ENCODE measurements at places on chromosomes 2 and 18.

- no peak for DNase-seq
These were observed 70.2 kb upstream of the EMILIN2 start for GRCh38 chr18:2776601-2777000.

DNA sequence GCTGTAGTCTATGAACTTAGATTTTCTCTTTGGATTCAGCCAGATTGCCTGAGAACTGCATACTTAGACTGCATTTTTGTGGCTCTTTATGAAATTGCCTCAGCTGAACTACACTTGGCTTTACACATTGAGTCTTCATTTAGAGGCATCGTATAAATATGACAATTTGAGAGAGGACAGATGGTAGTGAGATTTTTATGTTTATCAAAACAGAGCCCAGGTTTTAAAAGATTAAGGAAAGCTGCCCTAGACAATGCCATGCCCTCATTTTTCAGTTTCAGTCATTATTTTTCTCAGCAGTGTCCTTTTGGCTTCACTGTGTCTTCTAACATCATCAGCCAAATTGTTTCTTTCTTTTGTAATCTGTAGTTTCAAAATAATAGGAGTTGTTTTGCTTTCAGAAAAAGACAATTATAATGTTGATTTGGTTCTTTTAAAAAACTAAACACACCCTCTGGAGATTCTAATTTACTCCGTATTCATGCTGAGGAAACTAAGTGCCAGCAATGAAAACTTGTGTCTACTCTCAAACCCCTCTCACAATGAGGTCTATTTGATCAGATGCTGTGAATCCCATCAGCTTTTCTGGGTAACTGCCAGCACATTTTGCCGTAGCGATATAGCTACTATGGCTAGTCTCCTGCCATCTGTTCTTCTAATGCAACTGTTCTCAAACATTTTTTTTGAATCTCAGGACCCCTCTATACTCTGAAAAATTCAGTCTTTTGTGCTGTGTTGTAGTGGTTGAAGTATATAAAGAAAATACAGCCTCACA is 46.2 kb downstream of the TWSG1 start:
- DNase-seq, result peak; percentile 66

DNA sequence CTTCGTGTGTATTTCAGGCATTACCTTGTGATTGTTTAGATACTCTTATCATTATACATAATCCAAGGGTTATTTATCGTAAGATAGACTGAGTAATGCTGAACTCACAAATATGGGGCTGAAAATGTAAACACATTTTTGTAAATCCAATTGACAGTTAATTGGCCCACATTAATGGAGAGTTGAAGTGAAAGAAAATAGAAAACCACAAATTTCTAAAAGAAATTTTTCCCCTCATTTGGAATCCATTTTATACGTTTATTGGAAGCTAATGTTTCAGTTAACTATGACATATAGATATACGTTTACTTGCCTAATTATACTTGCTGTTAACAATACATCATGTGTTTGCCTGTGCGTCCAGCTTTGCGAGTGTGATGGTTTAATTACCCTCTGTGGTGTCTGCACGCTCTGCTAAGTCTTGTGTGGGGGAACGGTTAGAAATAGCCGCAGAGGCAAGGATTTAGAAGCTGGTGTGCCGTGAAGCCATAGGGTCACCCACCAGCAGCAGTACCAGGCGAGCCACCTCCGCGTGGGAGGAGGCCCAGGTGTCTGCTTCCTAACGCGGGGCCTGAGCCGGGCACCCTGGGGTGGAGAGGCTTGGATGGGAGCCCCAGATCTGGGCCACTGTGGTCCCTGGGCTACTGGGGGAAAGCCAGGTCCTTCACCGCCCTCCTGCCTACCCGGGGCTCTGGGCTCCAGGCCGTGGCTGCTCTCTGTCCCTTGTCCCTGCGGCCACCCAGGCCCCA is 38.0 kb downstream of the TSHZ1 start:
- no peak for DNase-seq

DNA sequence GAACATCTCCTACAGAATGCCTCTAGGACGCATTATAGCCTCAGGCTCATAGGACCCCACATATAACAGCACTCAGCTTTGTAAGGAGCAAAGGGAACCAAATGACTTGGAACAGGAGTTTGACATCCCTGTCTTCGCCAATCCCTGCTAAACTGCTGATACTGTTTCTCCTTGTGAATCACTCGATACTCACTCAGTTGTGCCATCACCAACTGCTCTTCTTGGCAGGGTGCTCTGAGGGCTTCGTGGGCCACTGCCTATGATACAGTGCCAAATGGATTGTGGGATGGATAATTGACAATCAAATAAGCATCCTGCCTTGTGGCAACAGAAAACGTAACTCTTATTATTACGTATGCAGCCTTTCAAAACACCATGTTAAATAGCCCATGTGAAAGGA is 396.3 kb downstream of the RIT2 start:
- DNase-seq, result no peak

- DNase-seq, result no peak
These were observed 46.7 kb upstream of the HS6ST1 start for GRCh38 chr2:128365217-128365905.

GRCh38 chr2:140711867-140712266 is 1418.9 kb downstream of the LRP1B start:
- DNase-seq, result no peak

DNA sequence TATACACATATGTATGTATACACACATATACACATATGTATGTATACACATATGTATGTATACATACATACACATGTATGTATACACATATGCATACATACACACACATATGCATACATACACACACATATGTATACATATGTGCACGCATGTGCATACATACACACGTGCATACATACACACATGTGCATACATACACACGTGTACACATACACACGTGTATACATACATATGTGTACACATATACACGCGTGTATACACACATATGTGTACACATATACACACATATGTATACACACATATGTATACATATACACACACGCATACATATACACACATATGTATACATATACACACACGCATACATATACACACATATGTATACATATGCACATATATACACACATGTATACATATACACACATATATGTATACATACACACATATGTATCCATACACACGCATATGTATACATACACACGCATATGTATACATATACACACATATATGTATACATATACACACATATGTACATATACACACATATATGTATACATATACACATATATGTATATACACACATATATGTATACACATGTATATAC is 21.5 kb downstream of the NABP1 start:
- no peak for DNase-seq

DNA sequence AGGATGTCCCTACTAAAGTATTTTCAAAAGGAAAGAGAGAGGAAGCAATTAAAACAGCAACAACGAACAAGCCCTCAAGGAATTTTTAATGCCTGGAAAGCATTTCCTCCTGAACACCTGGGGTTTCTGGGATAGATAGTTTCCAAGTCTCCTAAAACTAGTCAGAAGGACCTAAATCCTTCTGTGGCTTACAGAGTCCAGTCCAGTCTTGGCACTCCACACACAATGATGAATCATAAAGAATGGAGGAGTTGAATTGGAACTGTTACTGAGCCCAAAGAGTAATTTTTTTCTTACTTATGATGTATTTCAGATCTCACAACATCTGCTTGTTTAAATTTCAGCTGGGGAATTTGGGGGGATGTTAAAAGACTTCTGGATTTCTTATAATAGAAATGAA is 144.6 kb upstream of the SETBP1 start:
- DNase-seq, result peak; percentile 56

- DNase-seq, result no peak
These were observed 142.9 kb upstream of the HDAC4 start for GRCh38 chr2:239543702-239544101.

DNA sequence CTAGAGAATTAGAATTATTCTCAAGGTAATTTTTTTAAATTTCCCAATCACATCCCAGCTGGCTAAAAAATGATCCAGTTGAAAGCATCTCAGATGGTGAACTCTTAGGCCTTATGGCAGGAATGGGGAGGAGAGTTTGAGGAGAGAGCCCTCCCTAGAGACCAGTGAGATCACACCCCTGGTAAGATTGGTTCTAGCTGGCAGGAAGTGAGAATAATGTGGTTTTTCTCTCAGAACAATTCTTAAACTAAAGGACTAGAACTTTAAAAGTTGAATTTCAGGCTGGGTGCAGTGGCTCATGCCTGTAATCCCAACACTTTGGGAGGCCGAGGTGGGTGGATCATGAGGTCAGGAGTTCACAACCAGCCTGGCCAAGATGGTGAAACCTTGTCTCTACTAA is 120.2 kb downstream of the MYO3B start:
- DNase-seq, result no peak

- DNase-seq, result no peak
These were observed 13.1 kb upstream of the ACTR3 start for GRCh38 chr2:113876503-113877387.

DNA sequence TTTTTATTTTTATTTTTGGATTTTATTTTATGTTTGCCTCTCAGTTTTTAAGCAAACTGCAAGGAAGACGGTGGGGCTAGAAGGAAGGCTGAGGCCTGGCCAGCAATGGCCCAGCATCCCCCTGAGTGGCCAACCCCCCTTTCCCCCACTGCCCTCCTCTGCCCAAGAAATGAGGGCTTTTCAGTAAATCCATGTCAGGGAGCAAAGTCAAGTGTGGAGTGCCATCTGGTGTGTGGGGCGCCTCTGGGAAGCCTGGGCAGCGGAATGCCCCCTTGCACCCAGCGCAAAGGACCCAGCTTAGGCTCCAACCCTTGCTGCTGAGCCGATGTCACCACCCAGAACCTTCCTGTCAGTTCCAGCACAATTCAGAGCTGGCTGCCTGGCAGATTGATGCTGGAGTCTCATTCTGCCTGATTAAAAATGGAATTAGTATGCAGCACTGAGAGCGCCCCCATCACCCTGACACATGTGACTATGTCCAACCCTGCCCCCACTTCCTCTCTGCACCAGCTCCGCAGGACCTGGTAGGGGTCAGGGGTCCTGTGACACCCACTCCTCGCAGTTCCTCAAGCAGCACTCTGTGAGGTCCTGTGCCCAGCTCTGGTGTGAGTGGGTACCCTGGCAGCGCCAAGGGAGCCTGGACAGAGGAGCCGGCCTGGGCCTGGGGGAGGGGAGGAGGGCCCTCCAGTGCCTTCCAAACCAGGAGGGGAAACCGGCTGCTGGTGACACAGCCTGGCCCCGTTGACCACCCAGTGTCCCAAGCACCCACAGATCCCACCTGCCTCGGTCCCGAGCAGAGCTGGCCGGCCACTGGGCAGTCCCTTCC is 9.2 kb upstream of the ALPP start:
- DNase-seq, result no peak

- no peak for DNase-seq
These were observed 4.5 kb downstream of the CEBPZ start for GRCh38 chr2:37226863-37227262.

DNA sequence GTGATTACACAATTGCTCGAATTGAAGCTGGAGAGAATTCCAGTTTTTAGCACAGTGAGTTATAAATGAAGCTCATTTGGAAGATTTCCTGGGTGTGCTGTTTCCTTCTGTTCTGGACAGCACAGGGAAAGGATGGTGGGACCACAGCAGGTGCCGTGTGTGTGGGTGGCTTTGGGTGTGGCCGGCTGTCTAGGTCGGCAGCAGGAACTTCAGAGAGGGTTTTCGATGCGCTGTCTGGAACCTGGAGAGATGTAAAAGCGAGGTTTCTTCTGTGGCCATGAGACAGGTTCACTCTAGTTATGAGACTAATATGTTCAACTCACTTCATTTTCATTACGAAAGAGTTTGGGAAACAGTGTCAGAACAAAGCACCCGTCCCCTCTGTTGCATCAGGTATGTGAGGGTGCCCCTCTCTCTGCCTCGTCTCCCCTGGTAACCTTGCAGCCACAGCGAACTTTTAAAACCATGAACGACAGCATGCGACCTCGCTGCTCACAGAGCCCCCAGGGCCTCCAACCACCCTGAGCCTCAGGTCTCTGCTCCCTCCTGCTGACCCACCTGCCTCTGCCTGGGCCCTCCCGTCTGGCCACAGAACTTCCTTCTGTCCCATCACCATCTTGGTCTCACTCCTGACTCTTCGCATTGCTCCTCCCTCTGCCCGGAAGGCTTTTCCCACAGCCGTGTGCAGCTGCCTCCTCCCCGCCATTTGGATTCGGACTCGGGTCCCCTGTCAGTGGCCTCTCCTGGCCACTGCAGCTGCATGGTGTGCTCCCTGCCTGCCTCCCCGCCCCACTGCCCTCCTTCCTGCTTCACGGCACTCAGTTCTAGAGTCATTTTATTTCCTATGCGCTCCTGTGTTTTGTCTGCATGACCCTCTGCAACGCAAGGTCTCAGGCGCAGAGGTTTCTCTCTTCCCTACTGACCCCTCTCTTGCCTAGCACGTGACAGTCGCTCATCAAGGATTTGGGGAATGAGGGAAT is 151.2 kb downstream of the NDUFA10 start:
- DNase-seq, result no peak

DNA sequence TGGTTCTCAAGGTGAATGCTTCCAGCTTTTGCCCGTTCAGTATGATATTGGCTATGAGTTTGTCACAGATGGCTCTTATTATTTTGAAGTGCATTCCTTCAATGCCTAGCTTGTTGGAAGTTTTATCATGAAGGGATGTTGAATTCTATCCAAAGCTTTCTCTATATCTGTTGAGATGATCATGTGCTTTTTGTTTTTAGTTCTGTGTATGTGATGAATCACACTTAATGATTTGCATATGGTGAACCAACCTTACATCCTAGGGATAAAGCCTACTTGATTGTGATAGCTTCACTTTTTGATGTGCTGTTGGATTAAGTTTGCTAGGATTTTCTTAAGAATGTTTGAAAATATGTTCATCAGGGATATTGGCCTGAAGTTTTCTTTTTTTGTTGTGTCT is 112.1 kb downstream of the MBD2 start:
- DNase-seq, result no peak

- DNase-seq, result no peak
These were observed 34.5 kb upstream of the RAB31 start for GRCh38 chr18:9673296-9674251.

Data from femur (tissue), 1 donor.